ENCODE measurements at places on chromosomes 13 and 19.

DNA sequence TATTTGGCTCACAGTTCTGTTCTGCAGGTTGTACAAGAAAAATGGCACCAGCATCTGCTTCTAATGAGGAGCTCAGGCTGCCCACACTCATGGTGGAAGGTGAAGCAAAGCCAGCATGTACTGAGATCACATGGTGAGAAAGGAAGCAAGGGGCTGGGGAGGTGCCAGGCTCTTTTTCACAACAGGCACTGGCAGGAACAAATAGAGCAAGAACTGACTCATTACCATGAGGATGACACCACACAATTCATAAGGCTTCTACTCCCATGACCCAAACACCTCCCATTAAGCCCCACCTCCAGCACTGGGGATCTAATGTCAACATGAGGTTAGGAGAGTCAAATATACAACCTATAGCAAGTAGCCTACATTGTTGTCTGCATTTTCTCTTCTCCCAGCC, 522.6 kb downstream of the RFC3 start:
- DNase-seq: no peak

DNA sequence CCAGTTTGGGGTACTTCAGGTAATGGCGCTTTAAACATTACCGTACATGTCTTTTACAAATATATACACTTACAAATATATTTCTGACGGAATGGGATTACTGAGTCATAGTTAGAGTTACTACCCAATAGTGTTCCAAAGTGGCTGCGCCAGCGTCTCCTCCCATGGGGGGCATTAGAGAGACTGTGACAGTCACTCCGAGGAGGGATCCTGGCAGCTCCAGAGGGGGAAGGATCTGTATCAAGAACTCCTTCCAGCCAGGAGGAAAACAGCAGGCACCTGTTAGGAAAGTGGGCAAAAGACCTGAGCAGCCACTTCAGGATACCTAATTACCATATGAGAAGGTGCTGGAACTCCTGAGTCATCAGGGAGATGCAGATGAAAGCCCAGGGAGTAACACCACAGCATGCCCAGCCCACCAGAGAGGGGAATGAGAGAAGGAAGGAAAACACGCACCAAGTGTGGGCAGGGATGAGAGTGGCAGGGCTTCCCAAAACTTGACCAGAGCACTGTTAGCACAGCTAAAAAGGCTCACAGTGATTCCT, 52.9 kb downstream of the SLC7A9 start:
- DNase-seq: no peak

GRCh38 chr19:10228393-10228792, 2.7 kb downstream of the S1PR2 start:
- DNase-seq: no peak

DNA sequence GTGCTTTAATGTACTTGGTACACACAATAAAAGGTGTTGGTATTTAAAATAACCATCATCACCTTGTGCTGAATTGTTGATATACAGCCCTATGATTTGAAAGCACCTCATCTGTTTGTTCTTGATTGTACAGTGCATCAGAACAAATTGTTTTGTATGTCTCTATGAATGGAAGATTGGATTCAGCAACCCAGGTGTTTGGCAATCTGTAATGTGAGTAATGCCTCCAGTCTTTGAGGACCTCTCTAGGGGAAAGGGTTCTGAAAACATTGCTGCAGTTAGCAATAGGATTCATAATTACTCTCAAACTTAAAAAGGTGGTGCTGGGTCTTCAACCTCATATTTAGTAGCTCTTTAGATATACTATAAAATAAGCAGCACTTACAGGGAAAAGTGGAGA, 341.8 kb downstream of the OXGR1 start:
- DNase-seq: no peak
